ENCODE measurements at places on chromosomes 11 and 22. TPM values are rescaled to one million over a fixed set of nuclear protein-coding genes. Genes with fewer than 3 reads are reported as not detected.
A peak's percentile ranks its signal among the peaks of the same experiment; 100 is the strongest.

GRCh38 chr11:113137713-113138529 lies 176.5 kb upstream of the TTC12 start:
- H3K27ac ChIP-seq, result no peak overlapping the region
- no peaks in the 10 kb centered on the region for H3K36me3 ChIP-seq
- no peak for DNase-seq
- H3K4me1 ChIP-seq, result no peaks in the 10 kb centered on the region
- H3K4me3 ChIP-seq, result no peak overlapping the region

The TOM1 gene
- total RNA-seq, result 68.0 TPM

The OR56B1 gene
- total RNA-seq, result not detected

DNA sequence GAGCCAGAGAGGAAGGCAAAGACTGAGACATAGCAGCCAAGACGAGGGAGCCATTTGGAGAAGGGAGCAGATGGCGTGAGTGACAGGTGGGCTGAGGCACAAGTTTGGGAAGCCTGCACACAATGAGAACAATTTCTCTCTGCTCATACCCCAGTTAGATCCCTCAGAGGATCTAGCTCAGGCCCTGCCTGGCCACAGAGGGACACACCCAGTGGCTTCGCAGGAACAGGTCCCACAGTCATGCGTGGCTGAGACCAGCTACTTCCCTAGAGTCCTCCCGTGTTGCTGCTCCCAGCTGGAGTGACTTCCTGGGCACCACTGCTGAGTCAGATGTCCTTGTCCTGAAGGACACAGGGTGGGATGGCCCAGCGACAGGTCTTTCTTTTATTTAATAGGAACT lies 33.4 kb upstream of the LYVE1 start:
- no peak overlapping the region for H3K4me3 ChIP-seq
- no peaks in the 10 kb centered on the region for H3K36me3 ChIP-seq
- peak overlapping the region; percentile 95 for H3K27ac ChIP-seq

DNA sequence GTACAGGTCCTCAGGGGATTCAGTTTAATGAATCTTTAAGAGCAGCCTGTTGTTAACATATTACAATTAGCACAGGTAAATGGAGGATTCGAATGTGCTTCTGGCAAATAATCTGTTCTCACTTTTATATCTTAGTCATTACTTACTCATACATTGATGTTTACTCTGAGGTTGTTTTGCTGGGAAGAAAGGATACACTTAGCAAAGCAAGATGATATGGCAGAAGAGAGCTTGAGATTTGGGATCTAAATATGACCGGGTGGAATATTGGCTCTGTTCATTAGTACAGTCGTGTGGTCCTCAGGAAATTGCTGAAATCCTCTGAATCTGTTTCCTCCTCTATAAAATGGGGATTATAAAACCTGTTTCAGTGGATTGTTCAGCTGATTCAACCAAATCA lies 59.7 kb downstream of the SPON1 start:
- no peaks in the 10 kb centered on the region for H3K4me1 ChIP-seq
- H3K27ac ChIP-seq, result no peak overlapping the region
- H3K36me3 ChIP-seq, result no peaks in the 10 kb centered on the region
